ENCODE measurements at places on chromosomes 7 and 10.
A peak's percentile ranks its signal among the peaks of the same experiment; 100 is the strongest.

GRCh38 chr7:142583446-142583845 is 165.8 kb upstream of the PRSS1 start:
- ATAC-seq, result peak; percentile 89

DNA sequence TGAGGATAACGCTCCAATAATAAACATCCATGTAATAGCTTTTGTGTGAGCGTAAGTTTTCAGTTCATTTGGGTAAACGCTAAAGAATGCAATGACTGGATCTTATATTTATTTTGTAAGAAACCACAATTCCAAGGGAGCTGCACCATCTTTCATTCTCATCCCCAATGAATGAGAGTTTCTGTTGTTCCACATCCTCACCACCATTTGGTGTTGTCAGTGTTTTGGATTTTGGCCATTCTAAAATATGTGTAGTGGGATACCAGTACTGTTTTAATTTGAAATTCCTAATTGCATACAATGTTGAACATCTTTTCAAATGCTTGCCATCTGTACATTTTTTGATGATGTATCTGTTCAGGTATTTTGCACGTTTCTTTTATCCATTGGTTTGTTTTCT is 50.9 kb upstream of the SEMA3D start:
- ATAC-seq, result no peak

GRCh38 chr7:18941207-18941606 is 176.2 kb downstream of the TWIST1 start:
- no peak for ATAC-seq

GRCh38 chr7:86931439-86931838 is 128.0 kb downstream of the ELAPOR2 start:
- peak; percentile 61 for ATAC-seq

- ATAC-seq, result no peak
Measured at GRCh38 chr7:42002654-42003053, 234.4 kb downstream of the GLI3 start.

DNA sequence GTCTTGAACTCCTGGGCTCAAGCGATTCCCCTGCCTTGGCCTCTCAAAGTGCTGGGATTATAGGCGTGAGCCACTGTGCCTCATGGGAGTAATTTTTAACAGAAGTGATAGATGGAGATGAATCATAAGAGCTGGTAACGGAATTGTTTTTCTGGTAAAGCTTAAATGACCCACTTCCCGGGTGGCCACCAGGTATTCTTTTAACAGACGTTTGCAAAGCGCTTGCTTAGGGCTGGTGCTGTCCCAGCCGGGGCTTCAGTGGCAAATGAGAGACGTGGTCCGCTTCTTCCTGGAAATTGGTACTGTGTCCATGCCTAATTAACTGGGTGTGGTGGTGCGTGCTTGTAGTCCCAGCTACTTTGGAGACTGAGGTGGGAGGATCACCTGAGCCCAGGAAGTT is 23.5 kb downstream of the CAMK1D start:
- no peak for ATAC-seq

GRCh38 chr10:119613741-119614140 is 17.0 kb upstream of the TIAL1 start:
- no peak for ATAC-seq

GRCh38 chr7:111498391-111499007 is 63.8 kb downstream of the IMMP2L start:
- no peak for ATAC-seq

DNA sequence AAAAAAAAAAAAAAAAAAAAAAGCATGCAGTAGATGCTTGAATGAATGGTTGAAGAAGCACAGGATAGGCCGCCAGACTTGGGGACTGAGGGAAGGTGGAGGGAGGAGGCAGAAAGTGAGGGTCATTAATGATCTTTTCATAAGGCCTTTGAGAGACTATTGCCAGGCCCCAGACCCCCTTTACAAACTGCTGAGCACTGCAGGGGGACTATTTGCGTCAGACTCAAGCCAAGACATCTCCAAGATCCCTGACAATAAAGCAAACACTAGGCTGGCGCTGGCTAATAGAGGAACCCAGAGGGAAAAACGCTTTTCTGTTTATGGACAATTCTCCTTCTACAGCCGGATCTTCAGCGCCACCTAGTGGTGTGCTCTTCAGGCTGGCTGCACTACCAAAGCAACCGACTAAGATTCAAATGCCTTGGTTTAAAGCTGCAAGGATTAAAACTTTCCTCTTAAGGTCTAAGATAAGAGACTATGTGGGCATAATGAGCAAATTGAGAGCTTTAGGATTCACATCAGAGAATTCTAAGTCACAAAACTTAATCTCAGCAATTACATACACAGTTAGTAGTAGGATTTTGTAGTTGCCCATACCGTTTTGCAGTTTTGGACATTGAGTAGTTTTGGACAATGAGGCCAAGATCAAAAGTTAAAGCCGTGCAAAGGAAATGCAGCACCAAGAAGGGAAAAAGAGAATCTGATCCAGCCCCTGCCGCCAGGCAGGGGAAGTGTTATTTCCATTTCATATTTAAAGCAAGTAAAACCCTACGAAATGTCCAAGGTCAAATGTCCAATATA is 17.9 kb upstream of the AGK start:
- ATAC-seq, result peak; percentile 49

- ATAC-seq, result no peak
Measured at GRCh38 chr10:19488592-19489280, 327.5 kb upstream of the PLXDC2 start.

- no peak for ATAC-seq
Measured at GRCh38 chr10:77180104-77180503, 457.5 kb downstream of the KCNMA1 start.

GRCh38 chr7:75711656-75712514 is 26.9 kb downstream of the HIP1 start:
- ATAC-seq, result no peak

DNA sequence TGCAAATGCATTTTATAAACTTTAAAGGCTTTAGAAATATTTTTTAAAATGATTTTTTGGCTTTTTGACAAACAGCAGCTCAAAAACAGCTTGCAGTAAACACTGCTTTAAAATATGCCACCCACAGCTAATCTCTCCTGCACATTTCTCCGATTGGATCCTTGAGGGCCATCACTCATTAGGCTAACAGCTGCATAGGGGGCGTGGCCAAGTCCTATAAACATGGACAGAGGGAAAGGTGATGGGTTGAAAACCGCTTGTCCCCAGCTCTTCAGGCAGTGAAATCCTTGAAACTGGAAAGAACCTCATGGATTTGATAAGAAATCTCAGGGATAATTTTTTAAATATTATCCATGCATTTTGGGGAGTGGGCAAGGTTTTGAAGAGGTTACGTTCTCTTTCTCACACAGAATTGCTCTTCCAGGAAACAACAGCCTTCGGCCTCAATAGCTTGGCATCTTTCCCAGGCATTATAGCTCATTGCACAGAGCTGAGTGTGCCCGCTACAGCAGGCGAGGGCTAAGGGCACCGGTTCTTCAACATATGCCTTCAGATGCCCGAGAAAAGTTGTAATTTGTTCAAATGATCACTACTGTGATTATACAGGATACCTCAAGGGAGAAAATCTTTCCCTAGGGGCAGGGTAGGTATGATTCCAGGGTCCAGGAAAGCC is 1.7 kb downstream of the PLEKHS1 start:
- no peak for ATAC-seq

- ATAC-seq, result no peak
Measured at GRCh38 chr7:158815083-158815799, 14.1 kb downstream of the ESYT2 start.

DNA sequence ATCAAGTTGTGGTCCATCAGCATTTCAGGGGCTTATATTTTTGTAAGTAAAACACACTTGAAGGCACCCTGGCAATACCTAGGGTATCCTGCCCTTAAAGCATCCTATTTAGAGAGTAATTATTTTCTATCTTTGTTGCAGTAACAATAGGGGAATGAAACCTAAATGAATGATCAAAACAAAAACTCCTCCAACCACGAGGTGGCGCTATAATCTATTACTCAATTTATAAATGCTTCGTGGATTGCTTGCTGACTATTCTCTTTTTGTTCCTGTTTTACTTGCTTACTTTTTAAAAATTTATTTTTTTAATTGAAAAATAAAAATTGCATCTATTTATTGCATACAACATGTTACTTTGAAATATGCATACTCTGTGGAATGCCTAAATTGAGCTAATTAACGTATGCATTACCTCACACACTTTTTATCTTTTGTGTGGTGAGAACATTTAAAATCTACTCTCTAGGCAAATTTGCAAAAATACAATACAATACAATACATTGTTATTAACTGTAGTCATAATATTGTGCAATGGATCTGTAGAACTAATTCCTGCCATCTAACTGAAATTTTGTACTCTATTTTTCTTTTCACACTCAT is 147.7 kb upstream of the BMPER start:
- no peak for ATAC-seq

DNA sequence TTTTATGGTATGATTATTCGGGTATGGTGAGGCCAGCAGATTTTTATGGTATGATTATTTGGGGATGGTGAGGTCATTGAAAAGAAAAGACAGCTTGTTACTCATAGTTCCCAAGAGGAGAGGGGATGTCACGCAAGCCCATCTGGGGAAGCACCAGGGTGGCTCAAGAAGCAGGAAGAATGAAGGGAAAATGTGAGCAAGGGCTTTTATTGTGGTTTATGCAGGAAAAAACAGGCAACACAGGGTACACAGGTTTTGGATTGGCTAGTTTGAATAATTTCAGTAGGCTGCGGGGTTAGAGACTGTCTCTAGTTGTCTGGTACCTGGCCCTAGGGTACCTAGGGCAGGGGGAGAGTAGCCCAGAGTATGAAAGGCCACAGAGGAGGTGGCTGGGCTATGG is 26.8 kb upstream of the DGKI start:
- ATAC-seq, result peak; percentile 44
